Activated T-helper 1 cell treated with anti-CD3 and anti-CD28 coated beads, Interleukin-2, amount 50 U/mL, for 16 hours (primary cell): ENCODE measurements at places on chromosomes 11 and 22.

- DNase-seq: no peak
Measured at GRCh38 chr11:58742140-58742539, 10.4 kb upstream of the GLYAT start.

- DNase-seq: no peak
Measured at GRCh38 chr22:25540166-25540907, 24.1 kb upstream of the GRK3 start.

DNA sequence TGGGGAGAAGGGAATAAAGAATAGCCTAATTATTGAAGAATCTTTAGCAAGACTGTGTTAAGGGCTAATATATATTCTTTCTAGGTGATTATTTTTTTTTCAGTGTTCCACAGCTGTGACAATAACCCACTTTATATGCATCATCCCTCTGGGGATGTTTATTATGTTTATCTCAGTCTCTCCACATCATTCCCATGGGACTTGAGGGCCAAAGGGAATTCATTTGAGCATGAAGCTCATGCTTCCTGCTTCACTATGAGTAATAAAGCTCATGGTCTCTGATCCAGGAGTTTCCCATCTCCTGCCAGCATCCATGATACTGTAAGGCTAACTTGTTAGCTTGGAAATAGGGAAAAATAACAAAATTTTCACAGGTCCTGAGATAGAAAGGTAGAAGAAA, 1888.4 kb downstream of the LRRC4C start:
- no peak for DNase-seq

DNA sequence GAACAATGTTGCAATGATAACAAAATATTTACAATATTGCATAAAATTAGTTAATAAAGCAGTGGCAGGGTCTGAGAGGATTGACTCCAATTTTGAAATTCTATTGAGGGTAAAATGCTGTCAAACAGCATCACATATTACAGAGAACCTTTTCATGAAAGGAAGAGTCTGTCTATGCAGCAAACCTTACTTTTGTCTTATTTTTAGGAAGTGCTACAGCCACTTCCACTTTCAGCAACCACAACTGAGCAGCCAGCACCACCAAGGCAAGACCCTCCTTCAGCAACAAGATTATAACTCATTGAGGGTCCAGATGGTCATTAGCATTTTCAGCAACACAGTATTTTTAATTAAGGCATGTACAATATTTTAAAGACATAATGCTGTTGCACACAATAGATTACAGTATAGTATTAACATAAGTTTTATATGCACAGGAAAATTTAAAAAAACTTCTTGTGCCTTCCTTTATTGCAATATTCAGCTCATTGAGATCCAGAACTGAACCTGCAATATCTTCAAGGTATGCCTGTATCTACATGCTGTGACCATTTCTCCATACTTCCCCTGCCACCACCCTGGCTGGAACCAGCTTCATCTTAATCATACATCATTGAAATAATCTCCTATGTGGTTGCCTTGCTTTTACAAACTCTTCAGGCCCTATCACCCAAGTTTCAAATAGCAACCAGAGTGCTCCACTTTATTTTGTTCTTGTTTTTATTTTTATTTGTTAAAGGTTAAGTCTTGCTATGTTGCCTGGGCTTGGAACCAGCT, 711.2 kb downstream of the KCNA4 start:
- no peak for DNase-seq

- no peak for DNase-seq
Measured at GRCh38 chr22:29311464-29312217, 3.9 kb downstream of the RASL10A start.

- DNase-seq: no peak
Measured at GRCh38 chr11:34824425-34824824, 91.8 kb downstream of the APIP start.

GRCh38 chr11:95668131-95668530, 121.5 kb downstream of the FAM76B start:
- DNase-seq: no peak

DNA sequence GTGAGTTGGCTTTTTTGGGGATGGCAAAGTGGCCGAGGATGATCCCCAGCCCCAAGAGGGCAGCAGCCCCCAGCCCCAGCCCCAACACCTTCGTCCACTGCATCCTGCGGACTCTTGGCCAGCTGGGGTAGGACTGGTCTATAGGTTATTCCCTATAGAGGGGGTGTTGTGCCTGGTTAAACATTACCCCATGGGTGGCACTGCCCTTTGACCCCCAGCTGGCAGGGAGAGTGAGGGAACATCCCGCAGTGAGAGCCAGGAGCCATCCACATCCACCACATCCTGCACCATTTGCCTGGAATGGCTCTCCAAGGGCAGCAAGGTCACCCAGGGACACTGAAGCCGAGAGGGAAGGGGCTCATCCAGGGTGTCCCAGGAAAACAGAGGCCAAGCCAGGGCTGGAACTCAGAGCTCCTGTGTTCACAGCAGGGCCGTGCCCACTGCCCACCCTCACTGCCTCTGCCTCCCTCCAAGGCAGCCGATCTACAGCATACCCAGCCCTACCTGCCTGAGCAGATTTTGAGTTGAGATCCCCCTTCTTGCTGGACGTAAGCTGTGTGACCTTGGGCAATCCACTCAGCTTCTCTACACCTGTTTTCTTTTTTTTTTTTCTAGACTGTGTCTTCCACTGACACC, at the start of gene NAALADL1:
TSS of gene NAALADL1 (minus strand) at position 135 of the 636 bp plus-strand sequence. CDS start at position 103, 32 bp downstream.
- no peak for DNase-seq

- no peak for DNase-seq
Measured at GRCh38 chr22:41446057-41446501, 522 bp downstream of the TOB2 start.
